ENCODE measurements at places on chromosomes 16 and 17.

DNA sequence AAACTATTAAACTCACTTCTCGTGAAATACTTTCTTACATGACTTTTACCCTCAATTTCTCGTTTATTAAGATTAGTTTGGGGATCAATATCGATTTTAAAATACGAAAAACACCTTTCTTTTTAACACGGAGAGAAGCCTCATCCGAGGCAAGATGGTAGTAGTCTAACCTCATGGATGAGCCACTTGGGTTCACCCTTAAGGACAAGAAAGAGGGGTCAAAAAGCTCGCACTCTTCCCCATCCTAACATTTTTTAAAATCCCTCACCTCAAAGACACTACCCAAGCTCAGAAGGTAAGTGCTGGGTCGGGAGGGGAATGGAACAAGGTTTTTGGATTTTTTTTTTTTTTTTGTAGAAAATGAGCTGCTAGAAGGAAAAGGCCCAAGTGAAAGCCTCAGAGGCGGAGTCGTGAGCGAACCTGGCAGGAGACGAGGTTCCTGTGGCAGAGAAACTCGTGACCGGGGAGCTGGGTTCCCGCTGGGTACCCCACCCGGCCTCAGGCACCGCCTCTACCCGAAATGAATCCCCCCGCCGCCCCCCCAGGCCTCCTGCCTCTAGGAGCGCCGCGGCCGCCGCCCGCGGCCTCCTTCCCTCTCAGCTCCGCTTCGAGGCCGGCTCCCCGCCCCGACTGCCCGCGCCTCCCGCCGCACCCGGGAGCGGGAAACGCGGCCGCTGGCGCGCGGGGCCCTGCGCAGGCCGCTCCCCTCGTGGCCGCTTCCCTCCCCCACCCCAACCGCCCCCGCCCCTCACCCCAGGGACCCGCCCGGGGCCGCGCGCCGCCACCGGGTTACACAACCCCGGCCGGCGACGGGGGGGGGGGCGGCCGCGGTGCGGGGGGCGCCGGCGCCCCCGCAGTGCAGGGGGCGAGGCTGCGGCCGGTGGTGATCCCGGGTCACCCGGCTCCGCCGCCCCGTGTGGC is 1.6 kb downstream of the NUFIP2 start:
- peak; percentile 54 for DNase-seq

DNA sequence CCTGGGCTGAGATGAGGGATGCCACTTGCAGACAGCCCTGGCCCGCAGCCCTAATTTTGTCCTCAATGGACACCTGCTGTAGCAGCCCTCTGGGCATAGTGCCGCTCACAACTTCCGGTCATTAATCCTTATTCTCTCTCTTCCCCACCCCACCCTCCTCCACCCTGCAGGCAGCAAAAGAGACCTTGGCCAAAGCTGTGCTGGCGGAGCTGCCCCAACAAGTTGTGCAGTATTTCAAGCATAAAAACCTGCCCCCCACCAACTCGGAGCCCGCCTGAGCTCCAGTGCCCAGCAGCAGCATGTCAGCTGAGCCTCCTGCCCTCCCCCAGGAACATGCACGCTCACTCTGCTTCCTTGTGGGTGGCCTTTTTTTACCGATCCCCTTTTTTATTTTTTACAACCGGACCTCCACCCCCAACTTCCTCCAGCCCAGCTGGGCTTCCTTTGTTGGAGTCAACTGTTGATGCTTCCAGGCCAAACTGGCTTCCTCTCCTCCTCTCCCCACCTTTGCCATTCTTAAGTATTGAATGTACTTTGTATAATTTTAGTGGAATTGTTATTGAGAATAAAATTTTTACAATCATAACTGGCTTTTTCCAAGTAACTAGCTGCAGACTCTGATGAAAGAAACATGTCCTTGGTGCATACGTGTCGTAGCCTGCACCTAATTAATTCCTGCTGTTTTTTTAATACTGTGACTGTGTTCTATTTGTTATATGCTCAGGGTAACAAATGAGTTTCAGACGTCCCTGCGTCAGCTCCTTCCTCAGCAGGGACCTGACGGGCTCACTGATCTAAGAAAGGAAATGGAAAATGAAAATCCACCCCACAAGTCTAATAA is 38.2 kb downstream of the PSME3IP1 start:
- no peak for DNase-seq

- no peak for DNase-seq
Observed at GRCh38 chr16:53071748-53072301, 17.0 kb downstream of the CHD9 start.

DNA sequence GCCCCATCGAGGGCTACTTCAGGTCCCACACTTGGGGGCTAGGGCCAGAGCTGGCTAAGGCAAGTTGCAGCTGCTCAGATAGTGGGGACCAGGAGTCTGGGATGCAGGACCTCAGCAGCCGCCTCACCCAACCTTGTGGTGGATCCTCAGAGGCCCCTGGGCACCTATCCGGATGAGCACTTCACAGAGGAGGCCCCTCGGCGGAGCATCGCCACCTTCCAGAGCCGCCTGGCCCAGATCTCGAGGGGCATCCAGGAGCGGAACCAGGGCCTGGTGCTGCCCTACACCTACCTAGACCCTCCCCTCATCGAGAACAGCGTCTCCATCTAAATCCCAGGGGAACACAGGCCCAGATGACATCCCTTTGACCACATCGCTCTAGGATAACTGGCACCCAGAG is 9.4 kb downstream of the ALOX15B start:
- DNase-seq, result no peak

DNA sequence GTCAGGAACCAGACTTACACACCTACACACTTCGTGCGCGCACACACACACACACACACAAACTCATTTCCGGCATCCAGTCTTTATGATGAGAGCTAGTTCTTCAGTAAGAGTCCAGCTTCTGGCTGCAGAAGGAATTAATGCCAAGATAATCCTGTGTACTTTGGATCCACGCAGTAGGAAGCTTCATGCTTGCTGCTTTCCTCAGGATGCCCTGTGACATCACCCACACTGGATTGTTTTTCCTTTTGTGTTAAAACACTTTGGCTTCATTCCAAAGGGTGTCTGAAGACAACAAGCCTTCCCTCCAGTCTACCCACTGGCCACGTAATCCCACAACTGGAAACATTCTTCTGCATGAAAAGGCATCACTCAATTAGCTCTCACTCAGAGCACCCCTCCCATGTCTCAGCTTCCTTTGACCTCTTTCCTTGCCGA is 35.4 kb downstream of the KCNJ16 start:
- DNase-seq, result peak; percentile 30
